ENCODE measurements at places on chromosomes 1 and 21. TPM values are rescaled to one million over a fixed set of nuclear protein-coding genes. Genes with fewer than 3 reads are reported as not detected.

GRCh38 chr1:167714098-167714438, 7.7 kb upstream of the MPZL1 start:
- no peak for DNase-seq
- H3K36me3 ChIP-seq = no peaks in the 10 kb centered on the region
- H3K4me1 ChIP-seq = peaks cover 16% of the 10 kb centered on the region
- peak overlapping the region; percentile 71 for H3K27ac ChIP-seq

DNA sequence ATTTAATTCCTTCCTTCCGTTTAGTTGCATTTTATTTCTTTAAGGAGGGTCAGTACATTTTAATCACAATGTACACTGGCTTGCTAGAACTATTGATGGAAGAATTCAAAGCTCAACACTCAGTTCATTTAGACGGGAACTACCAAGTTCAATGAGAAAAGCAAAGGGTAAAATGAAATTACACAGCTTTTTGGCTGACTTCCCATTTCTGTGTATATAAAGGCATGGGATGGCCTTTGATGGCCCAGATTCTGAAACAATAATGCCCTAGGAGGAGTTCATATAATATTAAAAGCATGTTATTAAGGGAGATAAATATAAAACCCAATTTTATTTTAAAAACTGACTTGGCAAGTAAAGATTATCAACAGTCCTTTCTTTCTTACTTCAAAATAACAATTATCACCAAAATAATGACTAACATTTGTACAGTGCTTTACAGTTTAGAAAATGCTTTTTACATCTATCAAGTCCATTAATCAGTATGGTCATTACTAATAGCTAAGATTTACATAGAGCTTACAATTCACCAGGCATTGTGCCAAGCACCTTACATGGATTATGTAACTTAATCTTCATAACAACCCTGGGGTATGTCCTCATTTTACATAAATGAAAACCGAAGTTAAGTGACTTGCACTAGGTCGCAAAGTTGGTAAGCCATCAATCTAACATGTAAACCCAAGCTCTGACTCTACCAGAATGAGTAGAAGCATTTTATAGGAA, 402.4 kb downstream of the OMA1 start:
- H3K36me3 ChIP-seq = no peaks in the 10 kb centered on the region
- no peak for DNase-seq
- no peaks in the 10 kb centered on the region for H3K27me3 ChIP-seq
- H3K27ac ChIP-seq = no peak overlapping the region

- no peak for DNase-seq
- H3K4me3 ChIP-seq = no peak overlapping the region
- H3K4me1 ChIP-seq = no peaks in the 10 kb centered on the region
- H3K27ac ChIP-seq = no peak overlapping the region
- H3K27me3 ChIP-seq = no peaks in the 10 kb centered on the region
These were observed 12.6 kb downstream of the NHLH2 start for GRCh38 chr1:115828101-115829022.

DNA sequence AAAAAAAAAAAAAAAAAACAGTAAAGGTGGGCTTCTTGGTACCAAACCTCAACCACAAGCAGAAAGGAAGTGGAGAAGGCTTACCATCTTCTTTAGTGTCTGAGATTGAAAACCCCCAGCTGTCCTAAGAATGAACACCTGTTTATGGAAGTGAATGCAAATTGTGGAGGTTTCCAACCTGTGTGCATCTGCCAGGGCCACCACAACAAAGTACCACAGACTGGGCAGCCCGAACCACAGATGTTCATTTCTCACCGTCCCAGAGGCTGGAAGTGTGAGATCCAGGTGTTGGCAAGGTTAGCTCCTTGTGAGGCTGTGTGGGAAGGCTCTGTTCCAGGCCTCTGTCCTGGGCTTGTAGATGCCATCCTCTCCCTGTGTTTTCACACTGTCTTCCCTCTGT, 348.7 kb downstream of the SETD4 start:
- H3K36me3 ChIP-seq = no peaks in the 10 kb centered on the region
- no peaks in the 10 kb centered on the region for H3K27me3 ChIP-seq
- H3K27ac ChIP-seq = no peak overlapping the region
- no peak overlapping the region for H3K4me3 ChIP-seq
- H3K4me1 ChIP-seq = no peaks in the 10 kb centered on the region

DNA sequence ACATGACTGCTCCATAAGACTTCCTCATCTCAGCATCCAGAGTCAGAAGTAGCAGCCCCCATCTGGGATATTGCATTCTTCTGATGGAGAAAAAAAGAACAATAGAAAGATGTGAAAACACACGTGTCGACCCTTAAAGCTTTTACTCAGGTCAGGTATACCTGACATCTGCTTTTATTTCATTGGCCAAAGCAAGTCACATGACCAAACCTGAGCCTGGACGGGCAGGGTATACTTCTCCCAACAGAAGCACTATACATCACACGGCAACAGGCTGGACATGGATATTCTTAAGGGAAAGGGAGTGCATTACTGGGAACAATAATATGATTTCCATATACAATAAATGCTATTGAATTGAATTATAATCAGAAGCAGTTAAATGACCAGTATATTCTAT, 243.3 kb downstream of the LMO4 start:
- DNase-seq = no peak
- H3K4me3 ChIP-seq = no peak overlapping the region
- H3K36me3 ChIP-seq = no peaks in the 10 kb centered on the region
- H3K4me1 ChIP-seq = no peaks in the 10 kb centered on the region
- no peak overlapping the region for H3K27ac ChIP-seq
- no peaks in the 10 kb centered on the region for H3K27me3 ChIP-seq

DNA sequence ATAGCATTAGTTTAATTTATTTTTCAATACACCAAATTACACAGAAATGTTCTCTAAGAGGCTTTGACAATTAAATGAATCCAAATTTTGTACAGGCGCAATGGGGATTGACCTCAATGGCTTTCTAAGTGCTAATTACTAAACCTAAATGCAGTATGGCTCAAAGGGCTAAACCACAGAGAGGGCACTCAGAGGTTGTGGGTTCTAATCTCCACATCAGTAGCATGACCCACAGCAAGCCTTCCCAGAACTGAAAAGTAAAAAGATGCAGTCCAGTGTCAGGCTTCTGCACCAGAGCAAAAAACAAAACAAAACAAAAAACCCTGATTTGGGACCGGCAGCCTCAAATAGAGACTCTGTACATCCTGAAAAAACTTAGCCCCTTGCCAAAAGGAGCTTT, 579.2 kb upstream of the PKN2 start:
- no peak overlapping the region for H3K4me3 ChIP-seq
- H3K27me3 ChIP-seq = no peaks in the 10 kb centered on the region
- H3K36me3 ChIP-seq = no peaks in the 10 kb centered on the region
- no peaks in the 10 kb centered on the region for H3K4me1 ChIP-seq

DNA sequence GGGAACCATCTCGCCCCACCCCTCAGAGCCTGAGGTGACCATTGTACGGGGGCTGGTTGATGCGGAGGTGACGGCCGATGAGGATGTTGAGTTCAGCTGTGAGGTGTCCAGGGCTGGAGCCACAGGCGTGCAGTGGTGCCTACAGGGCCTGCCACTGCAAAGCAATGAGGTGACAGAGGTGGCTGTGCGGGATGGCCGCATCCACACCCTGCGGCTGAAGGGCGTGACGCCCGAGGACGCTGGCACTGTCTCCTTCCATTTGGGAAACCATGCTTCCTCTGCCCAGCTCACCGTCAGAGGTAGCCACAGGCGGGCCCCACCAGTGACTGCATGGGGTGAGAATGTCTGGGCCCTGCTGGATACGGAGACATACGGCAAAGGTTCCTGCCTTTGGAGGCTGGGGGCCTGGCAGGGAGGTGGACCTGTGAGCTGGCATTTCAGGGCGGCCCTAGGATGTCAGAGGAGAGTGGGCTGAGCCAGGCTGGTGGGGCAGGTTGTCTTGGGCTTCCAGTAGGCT, 98.5 kb downstream of the TRIM11 start:
- DNase-seq = no peak
- H3K4me1 ChIP-seq = no peaks in the 10 kb centered on the region
- H3K27me3 ChIP-seq = no peaks in the 10 kb centered on the region

Gene APCS
- polyA plus RNA-seq = not detected

All from CD8-positive, alpha-beta memory T cell (primary cell).